ENCODE measurements at places on chromosomes 12 and 14.

DNA sequence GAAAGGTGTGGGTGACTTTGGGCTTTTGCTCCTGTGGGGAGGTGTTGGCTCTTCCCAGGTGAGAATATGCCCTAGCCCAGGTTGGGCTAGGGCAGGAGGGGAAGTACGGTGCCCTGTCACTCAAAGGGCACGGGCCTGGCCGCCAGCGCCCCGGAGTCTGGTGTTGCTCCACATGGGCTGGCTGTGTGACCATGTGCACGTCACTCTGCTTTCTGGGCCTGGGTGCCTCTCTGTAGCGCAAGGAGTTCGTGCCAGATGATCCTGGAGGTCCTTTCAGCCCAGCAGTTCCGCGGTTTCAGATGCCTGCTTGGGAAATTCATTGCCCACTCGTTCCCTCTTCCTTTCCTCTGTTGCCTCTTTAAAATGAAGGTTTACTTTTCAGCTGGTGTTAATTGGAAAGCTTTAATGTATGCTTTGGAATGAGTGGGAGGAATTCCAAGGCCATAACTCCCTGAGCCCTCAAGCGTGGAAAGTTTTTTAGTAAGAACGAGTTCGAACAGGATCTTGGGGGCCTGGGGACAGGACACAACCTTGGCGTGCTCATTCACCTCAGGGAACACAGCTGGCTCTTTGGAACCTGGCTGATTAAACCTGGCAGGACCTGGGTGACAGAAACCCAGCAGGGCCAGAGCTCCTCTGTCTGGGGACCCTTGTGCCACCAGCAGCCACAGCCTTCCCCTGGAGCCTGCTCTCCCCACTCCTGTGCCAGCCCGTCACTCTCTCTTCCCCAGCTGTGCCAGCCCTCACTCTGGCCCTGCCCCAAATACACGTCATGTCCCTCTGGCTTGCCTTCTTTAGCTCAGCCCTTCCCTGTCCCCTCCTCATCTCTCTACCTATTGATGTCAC, 42.8 kb downstream of the TSPAN9 start:
- DNase-seq, result no peak

GRCh38 chr12:120515496-120515895, 13.5 kb downstream of the COQ5 start:
- DNase-seq, result no peak

GRCh38 chr12:107461222-107461975, 224.2 kb upstream of the PWP1 start:
- no peak for DNase-seq

DNA sequence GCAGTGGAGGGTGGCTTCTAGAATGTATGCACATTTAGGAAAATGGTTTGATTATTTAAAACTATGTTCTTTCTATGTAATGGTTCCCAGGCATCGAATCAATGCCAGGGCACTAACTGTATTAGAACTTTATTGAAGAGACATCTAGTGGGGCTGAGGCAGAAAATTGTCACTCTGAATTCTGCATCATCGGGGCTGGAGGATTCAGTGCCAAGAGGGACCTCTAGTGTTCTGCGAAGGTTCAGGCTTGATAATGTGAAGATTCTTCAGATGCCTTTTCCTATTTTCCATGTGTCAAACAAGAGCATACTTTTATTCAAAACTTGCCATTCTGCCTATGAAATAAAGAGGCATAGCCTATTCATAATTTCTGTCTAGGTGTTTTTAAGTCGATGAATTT, 146.3 kb downstream of the CAND1 start:
- DNase-seq, result peak; percentile 47

DNA sequence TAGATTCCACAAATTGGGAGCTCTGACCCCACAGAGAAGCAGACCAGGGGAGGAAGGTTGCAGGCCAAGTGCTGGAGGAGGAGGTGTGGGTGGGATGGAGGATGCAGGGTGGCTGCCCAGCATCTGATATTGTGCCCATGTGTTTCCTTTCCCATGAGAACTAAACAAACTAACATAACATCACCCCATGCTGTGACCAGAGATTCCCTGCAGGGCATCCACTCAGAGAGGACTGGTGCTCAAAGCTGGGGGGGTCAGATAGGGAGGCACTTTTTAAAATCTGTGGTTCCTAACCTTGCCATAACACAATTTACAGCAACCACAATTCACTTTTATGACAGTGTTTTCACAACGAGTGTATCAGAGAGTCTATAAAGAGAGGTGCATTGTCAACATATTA, 1277.6 kb downstream of the AACS start:
- DNase-seq, result no peak

DNA sequence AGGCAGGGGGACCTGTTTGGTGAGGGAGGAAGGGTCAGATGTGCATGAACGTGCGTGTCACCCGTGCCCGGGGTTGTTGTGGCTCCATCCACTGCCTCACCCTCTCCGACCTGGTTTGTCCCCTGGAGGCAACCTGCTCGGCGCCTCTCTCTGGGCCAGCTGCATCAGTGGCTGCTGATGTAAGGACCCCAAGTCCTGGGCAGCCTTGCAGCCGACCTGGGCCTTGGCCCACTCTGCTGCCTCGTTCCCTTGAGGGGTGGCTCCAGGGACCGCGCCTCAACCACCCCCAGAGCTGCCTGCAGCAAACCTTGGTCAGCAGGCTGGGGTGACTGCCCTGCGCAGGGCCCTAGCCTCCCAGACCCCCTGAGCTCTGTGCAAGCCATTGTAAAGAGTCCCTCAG, 351.7 kb downstream of the TMEM121 start:
- no peak for DNase-seq

DNA sequence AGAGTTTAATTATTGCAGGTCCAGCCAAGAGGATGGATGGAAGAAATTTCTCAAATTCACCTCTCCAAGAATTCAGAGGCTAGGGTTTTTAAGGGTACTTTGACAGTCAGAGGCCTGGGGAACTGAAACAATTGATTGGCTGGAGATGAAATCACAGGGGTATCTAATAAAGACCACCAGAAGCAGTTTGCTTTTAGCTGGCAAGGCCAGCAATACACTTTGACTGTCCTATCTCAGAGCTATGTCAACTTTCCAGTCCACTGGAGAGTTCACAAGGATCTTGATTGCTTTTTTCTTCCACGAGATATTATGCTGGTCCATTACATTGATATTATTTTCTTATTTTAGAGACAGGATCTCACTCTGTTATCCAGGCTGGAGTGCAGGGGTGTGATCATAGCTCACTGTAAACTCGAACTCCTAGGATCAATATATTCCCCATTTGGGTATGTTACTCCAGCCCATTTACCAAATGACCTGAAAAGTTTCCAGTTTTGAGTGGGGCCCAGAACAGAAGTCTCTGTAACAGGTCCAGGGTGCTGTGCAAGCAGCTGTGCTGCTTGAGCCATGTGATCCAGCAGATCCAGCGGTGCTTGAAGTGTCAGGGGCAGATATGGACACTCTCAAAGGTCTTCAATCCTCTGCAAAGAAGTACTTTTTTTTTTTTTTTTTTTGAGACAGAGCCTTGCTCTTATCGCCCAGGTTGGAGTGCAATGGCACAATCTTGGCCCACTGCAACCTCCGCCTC, 17.2 kb upstream of the ATF7 start:
- DNase-seq, result no peak

Measured in mesenchymal stem cell (in vitro differentiated cells and primary cell).